ENCODE measurements at places on chromosomes 13 and 19. TPM values are rescaled to one million over a fixed set of nuclear protein-coding genes. Genes with fewer than 3 reads are reported as not detected.

The XAB2 gene
- 42.0 TPM for total RNA-seq

The DHRS12 gene
- total RNA-seq, result 13.4 TPM

The PDE4A gene
- total RNA-seq, result 35.9 TPM

The DNAAF3 gene
- total RNA-seq, result 12.8 TPM

The ACP7 gene
- total RNA-seq, result not detected

The NTF4 gene
- total RNA-seq, result 3.1 TPM

The CCL25 gene
- not detected for total RNA-seq

The ADGRE2 gene
- 19.9 TPM for total RNA-seq

The FCAR gene
- 6.7 TPM for total RNA-seq

The CEACAM19 gene
- 7.7 TPM for total RNA-seq

The VSIG10L gene
- 3.2 TPM for total RNA-seq

The SLC15A1 gene
- total RNA-seq, result not detected

The KLK10 gene
- total RNA-seq, result 5.7 TPM

All from lower lobe of right lung (tissue), 2 donors.